ENCODE measurements at places on chromosomes 16 and 17.

DNA sequence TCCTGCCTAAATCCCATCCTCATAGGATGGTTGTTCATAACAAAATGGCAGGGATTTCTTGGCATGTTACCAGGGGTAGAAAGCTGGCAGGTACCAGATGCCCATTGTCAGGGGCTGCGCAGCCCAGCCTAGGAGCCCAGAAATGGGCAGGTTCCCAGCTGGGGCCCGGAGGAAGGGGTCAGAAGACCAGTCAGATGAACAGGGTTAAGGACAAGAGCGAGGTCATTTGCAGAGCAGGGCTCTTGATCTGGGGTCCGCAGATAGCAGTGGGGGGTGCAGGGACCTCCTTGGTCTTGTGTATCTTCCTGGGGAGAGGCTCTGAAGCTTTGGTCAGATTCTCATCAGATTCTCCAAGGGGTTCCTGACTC, 52.3 kb upstream of the CDC42EP4 start:
- DNase-seq, result no peak

DNA sequence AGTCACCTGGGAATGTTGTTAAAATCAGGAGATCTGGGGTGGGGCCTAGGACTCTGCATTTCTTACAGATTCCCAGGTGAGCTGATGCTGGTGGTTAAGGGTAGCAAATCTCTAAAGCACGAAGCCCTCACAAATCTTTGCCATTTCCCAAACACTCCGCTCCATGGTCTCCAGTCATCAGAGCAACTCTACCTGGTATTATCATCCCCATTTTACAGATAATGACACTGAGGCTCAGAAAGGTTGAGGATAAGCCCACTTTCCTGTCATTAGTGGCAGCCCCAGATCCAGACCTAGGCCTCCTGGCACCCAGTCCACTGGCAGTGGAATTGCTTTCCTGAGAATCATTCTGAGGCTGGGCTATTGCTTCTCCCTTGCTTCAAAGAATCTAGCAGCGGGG, 8.7 kb downstream of the SLC46A1 start:
- no peak for DNase-seq

DNA sequence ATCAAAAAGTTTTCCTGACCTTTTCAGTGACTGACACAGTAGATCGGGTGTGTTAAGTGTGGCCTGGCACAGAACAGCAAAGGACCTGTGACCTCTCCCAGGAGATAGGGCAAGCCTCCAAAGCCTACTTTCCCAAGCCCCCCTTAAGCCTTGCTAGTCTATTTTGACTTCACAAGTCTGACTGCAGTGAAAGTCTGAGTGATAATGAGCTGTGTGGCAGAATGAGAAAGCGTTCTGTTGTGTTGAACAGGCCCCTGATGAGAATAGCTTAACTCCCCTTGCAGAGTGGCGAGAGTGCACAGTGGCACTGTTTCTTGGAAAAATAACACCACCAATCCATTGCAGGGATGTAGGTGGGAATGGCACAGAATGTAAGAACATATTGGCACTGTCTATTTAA, 32.8 kb downstream of the MMD start:
- no peak for DNase-seq

- DNase-seq, result no peak
These were observed 32.1 kb downstream of the HELZ start for GRCh38 chr17:67212714-67213417.

DNA sequence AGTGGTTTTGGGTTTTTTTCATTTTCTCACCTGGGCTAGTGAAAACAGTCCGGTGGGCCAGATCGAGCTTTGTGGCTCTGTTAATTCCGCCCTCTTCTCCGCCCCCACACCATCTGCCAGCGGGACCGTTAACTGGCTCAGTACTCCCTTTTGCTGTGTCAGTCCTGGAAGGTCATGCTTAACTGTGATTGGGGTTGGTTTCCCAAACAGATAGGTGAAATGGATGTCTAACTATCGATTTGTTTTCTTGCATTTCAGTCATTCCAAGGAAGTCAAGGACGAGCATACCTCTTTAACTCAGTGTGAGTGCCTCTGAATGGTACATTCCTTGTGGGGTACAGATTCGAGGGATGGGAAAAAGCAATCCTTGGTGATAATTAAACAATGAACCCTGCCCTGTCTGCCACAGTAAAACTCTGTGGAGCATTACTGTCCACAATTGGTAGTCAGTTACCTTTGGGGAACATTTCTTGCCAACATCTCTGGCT, 56.7 kb downstream of the YPEL2 start:
- DNase-seq, result no peak

DNA sequence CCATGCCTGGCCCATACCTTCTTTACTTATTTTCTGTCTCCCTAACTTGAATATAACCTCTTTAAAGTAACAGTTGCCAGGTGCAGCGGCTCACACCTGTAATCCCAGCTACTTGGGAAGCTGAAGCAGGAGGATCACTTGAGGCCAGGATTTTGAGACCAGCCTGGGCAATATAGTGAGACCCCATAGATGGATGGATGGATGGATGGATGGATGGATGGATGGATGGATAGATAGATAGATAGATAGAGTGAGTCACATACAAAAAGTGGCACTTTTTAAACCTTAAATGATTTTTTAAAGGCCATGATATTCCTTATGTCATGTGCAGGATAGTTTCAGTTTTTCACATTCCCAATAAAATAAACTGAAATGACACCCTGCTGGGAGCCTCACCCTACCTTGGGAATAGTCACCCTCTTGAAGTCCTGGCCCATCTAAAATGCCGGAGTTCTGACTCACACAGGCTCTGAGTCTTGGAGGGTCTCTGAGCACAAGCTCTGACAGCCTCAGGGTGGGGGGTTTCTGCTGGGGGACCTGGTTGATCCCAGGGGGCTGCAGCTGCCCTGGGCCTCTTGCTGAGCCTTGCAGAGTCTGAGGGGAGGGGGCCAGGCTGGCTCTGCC, 26.2 kb downstream of the CPNE2 start:
- DNase-seq, result no peak

GRCh38 chr16:22660441-22661160, 149.9 kb downstream of the NPIPB5 start:
- no peak for DNase-seq

GRCh38 chr17:35161281-35161761, 13.7 kb downstream of the UNC45B start:
- no peak for DNase-seq

DNA sequence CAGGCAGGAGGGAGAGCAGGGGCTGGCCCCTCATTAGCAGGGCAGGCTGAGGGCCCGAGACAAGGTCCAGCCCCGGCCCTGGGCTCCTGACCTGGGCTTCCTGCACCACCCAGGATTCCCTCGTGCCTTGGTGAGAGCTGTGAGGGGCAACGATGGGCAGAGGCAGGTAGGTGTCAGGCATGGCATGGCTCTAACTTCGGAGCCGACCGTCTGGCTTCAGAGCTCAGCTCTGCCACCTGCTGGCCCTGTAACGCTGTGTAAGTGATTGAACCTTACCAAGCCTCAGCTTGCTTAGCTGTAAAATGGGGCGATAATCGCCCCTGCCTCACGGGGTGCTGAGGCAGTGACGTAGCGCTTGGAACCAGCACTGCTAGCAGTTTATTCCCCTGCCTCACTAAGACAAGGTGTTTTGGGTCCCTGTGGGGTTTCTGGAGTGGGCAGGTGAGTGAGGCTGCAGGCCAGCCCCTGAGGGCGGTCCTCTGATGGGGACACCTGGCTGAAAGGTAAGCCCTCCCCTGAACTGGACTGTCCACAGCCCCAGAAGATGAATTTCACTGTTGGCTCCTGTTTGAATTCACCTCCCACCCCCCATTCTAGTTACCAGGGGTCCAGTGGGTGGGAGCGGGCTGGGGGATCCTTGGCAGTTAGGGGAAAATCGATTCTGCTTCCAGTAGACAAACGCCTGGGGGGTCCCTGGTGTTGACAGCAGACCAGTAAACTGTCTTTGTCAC, 184.8 kb upstream of the GSE1 start:
- peak; percentile 52 for DNase-seq

DNA sequence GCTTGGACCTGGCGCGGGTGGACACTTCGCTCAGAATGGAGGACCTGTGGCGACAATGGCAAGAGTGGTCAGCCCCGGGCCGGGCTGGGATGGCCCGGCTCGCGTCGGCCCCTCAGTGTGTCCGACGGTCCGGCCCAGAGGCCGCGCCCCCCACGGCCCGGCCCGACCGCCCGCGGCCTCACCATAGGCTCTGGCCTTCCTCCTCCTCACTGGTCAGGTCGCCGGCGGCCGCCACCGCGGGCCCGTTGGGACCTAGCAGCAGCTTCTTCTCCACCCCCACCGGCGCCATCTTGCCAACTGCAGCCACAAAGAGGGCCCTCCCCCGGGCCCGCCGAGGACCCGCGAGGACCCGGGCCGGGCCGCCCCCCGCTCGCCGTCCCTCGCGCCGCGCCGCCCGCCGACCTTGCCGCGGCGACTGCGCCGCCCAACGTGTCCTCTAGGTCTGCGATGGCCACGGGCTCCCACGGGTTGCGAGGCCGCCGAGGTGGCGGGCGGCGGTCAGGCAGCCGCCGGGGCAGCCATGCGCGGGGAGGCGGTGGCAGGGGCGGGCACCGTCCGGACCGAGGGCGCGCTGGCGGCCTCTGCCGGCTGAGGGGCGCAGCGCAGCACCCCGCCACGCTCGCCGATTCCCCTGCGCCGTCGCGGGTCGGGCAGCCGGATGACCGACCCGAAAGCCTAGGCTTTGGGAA, at the start of gene DYNC1LI2:
TSS of gene DYNC1LI2 (minus strand) at position 307 of the 689 bp plus-strand sequence. CDS start at position 289, 18 bp downstream.
- peak; percentile 81 for DNase-seq

DNA sequence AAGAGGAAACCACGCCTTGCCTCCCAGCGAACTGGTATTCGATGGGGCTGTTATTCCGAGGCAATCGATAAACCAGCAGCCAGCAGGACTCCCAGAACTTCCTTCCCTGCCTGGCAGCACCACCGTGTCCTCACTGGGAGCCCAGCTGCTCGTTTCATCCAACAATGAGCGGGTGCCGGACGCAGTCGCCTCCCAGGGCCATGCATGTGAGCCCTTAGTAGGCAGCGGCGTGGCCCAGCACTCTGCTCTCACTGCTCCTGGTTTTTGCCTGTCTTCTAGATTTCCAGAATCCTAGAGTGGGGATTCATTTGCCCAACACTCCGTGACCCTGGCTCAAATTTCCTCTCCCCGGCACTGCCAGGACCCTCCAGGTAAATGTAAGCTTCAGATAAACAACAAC, 29.1 kb upstream of the RASD1 start:
- DNase-seq, result no peak

DNA sequence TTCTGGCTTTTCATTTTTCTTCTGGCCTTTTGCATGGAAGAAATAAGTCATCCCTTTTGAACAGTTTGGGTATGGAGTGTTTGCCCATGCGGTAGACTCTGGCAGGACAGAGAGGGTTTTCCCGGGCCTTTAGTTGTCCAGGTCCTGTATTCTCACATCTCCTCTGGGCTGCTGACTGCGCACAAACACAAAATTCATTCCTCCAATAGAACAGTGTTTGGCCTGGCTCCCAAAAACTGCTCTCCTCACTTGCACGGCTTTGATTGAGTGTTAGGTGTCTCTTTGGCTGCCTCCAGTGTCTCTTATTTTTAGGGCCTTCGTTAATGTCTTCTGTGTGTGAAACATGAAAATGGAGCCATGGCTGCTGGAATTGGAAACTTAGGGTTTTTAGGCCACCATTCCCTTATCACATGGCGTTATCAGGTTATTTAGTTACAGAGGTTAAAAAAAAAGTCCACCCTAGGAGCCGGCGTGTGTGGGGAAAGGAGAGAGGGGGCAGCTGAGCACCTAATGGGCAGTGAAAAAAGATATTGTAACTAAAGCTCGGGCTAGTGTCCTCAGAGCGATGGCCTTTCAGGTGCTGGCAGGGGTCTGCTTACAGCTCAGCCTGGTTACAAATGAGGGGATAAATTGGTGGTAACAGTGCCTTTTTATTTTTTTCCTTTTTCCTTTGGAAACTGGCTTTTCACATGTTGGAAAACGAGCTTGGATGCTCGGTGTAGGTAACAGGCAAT, 47.3 kb downstream of the PRKCA start:
- DNase-seq, result no peak

- no peak for DNase-seq
These were observed 263.0 kb upstream of the RPL38 start for GRCh38 chr17:73940511-73940910.

DNA sequence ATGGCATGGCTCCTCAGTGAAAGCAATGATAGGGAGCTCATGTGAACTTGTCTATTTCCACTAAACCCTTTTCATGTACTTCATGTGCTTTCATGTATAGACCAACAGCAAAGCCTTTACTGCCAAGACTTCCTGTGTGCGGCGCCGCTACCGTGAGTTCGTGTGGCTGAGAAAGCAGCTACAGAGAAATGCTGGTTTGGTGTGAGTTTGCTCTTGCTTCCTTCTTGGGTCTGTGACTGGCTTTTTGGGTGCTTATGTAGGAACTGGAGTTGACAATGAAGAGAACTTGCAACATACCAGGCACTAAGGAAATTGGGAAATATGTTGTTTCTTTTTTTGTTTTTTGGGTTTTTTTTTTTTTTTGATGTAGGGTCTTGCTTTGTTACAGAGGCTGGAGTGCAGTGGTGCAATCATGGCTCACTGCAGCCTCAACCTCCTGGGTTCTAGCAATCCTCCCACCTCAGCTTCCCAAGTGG, 5.7 kb downstream of the SNX11 start:
- peak; percentile 27 for DNase-seq

GRCh38 chr17:32960815-32961214, 30.8 kb upstream of the SPACA3 start:
- DNase-seq, result no peak

DNA sequence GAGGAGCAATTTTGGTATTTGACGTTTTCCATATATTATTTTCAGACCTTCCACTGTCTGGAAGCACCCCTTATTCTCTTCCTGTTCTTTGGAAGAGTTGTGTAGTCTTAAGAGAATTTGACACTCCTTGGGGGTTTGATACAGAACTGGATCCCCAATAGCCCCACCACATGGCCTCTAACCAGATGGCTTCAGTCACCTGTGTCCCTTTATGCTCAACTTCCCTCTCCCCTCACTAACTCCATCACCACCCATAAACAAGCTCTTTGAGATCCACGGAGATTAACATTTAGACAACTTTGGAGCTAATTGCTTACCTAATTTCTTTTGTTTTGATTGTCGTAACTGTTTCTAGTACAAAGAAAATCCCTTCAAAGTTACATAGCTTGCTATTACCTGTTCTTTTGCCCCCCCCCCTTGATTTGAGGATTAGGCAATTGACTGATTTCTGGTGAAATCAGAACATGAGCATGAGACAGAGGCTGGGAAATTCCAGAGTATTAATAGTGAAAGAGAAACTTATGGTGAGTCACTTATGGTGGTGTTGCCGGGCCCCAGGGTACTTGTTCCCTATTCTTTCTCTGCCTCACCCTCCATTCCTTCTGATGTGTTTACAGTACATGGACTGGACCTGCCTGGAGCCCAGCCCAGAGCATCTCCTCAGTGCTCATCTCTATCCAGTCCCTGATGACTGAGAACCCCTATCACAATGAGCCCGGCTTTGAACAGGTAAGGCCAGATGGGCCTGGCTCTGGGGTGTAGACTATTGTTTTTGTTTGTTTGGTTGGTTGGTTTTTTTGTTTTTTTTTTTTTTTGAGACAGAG, 7.5 kb downstream of the UBE2Z start:
- DNase-seq, result peak; percentile 69

GRCh38 chr17:73393962-73394361, 82.2 kb upstream of the CDC42EP4 start:
- DNase-seq, result no peak

GRCh38 chr16:15502041-15502725, 67.8 kb downstream of the BMERB1 start:
- DNase-seq, result no peak
